ENCODE measurements at places on chromosomes 7 and 10.

- DNase-seq, result no peak
Observed at GRCh38 chr7:96407427-96407826, 85.5 kb upstream of the SLC25A13 start.

GRCh38 chr7:28748933-28749584 lies 209.1 kb downstream of the TRIL start:
- no peak for DNase-seq

GRCh38 chr10:86451604-86451960 lies 70.0 kb downstream of the WAPL start:
- no peak for DNase-seq

DNA sequence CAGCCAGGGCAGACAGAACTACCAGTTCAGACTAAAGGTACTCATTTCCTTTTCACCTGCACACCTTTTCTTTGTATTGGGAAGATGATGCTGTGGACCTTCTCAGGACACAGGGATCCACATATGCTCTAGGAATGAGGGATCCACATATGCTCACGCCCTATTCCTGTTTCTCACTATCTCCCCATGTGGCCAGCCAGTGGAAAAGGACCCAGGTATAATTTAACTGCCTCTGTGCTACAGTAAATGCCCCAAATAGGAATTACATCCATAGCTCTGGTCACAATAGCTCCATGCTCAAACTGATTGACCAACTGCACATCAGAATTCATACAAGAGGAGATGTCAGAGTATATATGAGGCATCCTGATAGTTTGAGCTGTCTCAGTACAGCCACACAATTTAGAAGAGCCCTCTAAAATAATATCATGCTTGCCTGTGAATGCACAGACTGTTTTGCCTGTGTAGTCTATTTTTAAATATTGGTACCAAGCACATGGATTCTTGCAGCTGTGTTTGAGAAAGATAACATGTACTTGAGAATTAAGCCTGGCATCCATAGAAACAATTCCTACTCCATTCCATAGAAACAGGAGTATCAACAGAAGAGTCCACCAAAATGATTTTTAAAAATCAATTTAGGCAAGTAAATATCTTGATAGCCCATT lies 43.7 kb downstream of the CTTNBP2 start:
- DNase-seq, result no peak

DNA sequence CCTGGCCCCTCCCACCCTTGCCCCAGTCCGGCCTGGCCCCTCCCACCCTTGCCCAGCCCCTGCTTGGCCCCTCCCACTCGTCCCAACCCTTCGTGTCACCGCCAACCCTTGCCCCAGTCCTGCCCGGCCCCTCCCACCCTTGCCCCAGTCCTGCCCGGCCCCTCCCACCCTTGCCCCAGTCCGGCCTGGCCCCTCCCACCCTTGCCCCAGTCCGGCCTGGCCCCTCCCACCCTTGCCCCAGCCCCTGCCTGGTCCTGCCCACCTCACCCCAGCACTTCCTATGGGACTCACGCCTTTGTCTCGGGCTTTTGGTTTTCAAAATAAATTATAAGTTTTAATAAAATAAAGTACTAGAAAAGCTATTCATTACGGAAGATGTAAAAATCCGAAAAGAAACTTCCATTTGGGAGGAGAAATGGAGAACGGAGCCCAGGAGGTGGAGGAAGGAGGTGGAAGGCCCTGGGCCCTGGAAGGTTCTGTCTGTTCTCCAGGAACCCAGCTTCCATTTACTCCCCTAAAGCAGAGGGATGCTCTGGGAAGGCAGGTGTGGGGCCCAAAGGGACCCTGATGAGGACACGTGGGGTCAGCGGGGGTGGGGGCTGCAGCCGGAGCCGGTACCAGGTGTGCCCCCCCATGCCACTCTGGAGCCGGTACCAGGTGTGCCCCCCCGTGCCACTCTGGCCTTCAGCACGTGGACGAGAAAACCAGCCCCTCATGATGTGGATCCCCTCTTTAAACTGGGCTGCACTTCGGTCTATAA lies 52.2 kb downstream of the PWWP2B start:
- no peak for DNase-seq

DNA sequence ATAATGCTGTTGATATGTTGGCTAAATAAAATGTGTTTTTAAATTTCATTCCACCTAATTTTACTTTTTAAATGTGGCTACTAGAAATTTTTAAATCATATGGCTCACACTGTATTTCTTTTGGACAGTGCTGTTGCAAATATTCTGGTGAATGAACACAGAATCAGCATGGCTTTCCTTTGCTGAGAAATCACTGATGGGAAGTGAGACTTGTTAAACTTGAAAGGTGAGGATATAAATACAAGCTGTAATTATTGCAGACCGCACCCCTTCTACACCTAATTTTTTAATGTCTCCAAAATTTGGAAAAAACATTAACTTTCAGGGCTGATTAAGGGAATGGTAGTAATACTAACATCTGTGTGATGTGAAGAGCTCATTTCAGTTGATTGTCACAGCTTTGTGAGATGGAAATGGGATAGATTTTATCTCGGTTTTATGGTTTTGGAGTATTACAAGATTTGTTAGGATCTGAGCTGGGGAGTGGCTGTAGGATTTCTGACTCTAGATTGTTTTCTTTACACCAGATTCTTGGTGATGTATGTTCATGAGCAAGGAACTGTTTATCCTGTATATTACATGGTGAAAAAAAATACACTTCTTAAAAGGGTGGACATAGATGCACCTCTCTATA lies 1.3 kb downstream of the MIOS start:
- no peak for DNase-seq

DNA sequence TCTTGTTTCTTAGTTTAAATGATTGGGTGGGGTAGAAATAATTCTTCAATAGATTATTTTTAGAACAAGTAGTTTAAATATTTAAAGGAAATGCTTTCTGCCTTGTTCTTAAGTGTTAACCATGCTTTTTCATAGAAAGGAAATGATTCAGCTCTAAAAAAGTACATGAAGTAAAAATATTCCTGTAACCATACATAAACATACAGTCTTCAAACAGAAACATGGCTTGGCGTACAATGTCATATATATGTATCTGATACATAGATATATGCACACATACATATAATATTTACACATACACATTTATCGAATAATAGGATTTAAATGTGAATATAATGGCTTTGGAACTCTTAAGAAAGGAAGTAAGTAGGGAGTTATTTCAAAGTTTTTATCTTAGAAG lies 84.4 kb downstream of the RUNDC3B start:
- no peak for DNase-seq

GRCh38 chr10:24947304-24948097 lies 4.9 kb downstream of the PRTFDC1 start:
- DNase-seq, result no peak

- no peak for DNase-seq
Observed at GRCh38 chr7:157250605-157251228, 86.1 kb upstream of the DNAJB6 start.

GRCh38 chr7:120959929-120960484 lies 9.4 kb downstream of the ING3 start:
- DNase-seq, result no peak

GRCh38 chr10:48931188-48931587 lies 8.5 kb downstream of the LRRC18 start:
- DNase-seq, result no peak

DNA sequence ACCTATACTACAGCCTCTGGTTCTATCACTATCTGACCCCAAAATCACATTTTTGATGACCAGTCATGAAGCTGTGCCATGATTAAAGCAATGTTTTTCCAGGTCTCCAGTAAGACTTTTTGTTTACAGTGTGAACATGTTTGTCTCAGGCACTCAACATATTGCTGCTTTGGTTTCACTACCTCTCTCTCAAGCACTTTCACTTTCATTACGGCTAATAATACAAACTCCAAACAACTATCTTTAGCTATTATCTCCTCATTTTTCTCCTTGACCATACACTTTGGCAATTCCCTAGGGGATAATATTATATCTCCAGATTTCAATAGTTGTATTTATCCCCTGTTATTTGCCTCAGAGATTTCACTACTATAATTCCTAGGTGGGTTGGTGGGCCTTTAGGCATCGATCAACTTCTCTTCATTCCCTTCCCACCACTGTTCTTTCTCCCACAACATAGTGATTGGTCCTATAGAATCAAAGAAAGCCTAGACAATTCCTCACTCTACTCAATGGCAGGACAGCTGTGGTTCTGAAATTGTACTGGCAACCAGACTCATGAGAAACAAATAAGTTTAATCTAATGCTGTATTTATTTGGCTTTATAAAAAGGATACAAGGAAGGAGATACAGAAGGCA lies 261.4 kb upstream of the ZWINT start:
- DNase-seq, result no peak
